Cardiac muscle cell (in vitro differentiated cells and primary cell): ENCODE measurements at places on chromosomes 4 and X. TPM values are rescaled to one million over a fixed set of nuclear protein-coding genes. Genes with fewer than 3 reads are reported as not detected.

Gene DBET
- not detected in 2 replicates for total RNA-seq

Gene SPATA18
- total RNA-seq, result 13.6 and 17.2 TPM in 2 replicates

Gene GLUD2
- 0.14 and 0.18 TPM in 2 replicates for total RNA-seq

Gene SLIT2
- 48.9 and 59.8 TPM in 2 replicates for total RNA-seq

Gene SMARCAD1
- 17.2 and 20.6 TPM in 2 replicates for total RNA-seq

Gene WNK3
- total RNA-seq, result 4.9 and 5.6 TPM in 2 replicates

Gene ENPEP
- total RNA-seq, result 2.7 and 5.5 TPM in 2 replicates

GRCh38 chr4:189869236-189869635 lies 71.4 kb upstream of the FRG1 start:
- H3K4me3 ChIP-seq, result no peak overlapping the region
- DNase-seq, result no peak
- no peaks in the 10 kb centered on the region for H3K36me3 ChIP-seq
- no peak overlapping the region for H3K27ac ChIP-seq
- no peaks in the 10 kb centered on the region for H3K27me3 ChIP-seq

DNA sequence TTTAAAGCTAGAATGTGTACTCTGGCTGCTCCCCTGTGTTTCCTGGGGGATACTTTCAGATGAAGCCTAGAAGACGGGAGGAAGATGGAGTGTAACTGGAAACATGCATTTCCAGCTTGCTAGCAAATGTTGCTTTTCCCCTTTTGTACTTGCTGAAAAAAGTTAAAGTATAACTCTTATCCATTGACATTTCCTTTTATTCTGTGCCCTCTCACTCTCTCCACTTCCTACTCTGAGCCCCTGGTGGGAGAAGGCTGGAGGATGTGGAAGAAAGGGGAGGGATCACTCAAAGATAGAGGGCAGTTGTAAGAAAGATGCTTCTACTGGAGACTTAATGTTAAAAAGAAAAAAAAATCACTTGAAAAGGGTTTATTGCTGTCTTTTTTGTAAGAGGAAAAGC lies 396.5 kb downstream of the DTHD1 start:
- no peaks in the 10 kb centered on the region for H3K4me1 ChIP-seq
- DNase-seq, result no peak
- H3K27ac ChIP-seq, result no peak overlapping the region
- H3K27me3 ChIP-seq, result no peaks in the 10 kb centered on the region
- H3K36me3 ChIP-seq, result no peaks in the 10 kb centered on the region

DNA sequence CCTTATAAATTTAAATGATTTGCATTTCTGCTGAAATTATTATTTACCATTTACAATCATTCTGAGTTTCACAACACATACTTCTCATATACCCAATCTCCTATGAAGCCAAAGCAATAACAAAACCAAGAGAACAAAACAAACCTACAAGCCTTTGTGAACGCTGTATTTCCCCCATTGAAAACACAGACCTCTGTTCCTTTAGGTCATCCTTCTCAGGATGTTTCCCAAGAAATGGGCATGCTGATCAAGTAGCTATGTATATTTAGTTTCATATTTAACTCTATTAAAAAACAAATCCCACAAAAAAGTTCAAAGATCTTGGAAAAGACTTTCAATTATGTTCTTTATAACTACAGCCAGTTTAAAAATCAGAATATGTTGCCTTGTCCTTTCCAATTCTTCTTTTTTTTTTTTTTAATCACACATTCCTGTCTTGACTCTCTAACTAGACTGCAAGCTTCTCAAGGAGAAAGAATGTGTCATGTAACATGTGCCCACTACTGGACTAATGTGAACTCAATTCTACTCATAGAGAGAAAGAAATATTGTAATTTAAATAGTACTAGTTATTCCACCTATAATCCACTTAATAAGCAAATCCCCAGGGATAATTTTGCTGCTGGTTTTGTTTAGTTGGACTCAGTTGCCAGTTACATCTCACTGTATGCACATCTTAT lies 84.3 kb upstream of the PRSS48 start:
- no peak for DNase-seq
- no peak overlapping the region for H3K27ac ChIP-seq
- H3K4me3 ChIP-seq, result no peak overlapping the region
- H3K27me3 ChIP-seq, result no peaks in the 10 kb centered on the region

DNA sequence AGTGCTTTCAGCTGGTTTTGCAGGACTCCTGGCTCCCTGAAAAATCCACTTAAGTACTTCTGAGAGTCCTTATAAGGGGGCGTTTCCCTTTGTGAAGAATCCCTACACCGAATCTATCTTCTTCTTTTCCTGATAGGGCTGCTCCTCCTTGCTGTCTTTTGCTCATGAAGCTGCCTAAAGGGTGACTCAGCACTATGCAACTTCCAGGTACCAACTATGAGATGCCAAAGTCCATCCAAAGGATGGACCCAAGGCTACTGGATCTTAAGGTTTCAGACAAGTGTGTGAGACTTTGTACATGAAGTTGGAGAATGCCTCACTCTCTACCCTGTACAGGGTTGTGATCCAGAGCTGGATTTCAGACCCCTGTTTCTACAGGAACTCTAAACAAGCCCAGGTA lies 485.0 kb upstream of the FAT1 start:
- H3K4me3 ChIP-seq, result no peak overlapping the region
- no peak for DNase-seq
- H3K27ac ChIP-seq, result no peak overlapping the region
- no peaks in the 10 kb centered on the region for H3K27me3 ChIP-seq
- H3K36me3 ChIP-seq, result no peaks in the 10 kb centered on the region

DNA sequence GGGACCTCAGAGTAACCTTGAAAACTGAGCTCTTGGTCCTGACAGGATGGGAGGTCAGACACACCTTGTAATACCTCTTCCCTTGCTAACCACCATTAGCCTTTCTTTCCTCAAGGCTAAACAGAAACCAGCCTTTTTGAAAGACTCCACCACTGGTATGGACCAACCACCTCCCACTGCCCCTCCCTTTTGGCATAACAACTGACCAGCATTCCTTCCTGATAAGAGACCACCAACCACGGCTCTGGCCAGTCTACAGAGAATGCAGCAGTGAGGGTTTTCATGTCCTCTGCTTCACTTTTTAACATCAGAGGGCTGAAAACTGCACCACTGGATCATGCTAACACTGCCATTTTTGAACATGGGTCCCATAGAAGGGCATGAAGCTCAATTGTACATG lies 100.2 kb upstream of the MID1IP1 start:
- H3K27ac ChIP-seq, result no peak overlapping the region
- peak; percentile 28 for DNase-seq
- H3K4me1 ChIP-seq, result no peaks in the 10 kb centered on the region

DNA sequence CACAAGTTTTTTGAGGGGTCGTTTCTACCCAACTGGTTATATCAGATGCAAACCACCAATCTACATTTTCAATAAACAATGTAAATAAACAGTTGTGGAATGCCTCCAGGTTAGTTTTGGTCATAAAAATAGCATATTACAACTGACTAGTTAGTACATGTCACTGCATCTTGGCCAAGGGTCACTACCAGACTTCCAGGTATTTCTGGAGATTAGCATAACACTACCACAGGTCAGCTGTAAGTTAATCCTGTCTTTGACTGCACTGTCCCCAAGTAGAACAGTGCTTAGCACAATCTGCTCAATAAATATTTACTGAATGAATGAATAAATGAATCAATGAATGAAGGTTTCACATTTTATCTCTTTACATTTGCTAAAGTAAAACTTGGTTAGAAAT lies 64.4 kb downstream of the TBC1D19 start:
- H3K36me3 ChIP-seq, result no peaks in the 10 kb centered on the region
- no peak overlapping the region for H3K27ac ChIP-seq
- no peak overlapping the region for H3K4me3 ChIP-seq
- no peaks in the 10 kb centered on the region for H3K27me3 ChIP-seq
- no peaks in the 10 kb centered on the region for H3K4me1 ChIP-seq
- no peak for DNase-seq

DNA sequence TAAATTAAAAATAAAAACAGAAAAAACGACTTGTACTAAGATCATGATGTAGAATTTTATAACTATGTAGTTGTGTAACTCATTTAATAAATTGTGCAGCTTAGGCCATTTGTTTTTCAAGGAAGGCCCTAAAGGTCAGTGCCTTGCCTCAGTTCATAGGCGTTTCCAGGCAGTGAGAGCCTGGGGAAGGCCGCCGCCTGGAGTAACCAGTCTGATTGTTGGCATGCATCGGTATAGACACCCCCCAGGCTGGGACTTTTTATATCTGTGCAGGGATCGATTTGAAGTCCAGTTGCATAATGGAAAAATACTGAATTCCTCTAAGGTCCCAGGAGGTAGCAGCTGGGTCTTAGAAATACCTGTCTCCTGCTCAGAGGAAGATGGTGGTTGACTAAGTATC lies 77.2 kb downstream of the TMEM131L start:
- no peaks in the 10 kb centered on the region for H3K36me3 ChIP-seq
- H3K27ac ChIP-seq, result no peak overlapping the region
- no peak for DNase-seq
- no peaks in the 10 kb centered on the region for H3K27me3 ChIP-seq
- H3K4me3 ChIP-seq, result no peak overlapping the region

- H3K36me3 ChIP-seq, result no peaks in the 10 kb centered on the region
- H3K27me3 ChIP-seq, result no peaks in the 10 kb centered on the region
- H3K27ac ChIP-seq, result no peak overlapping the region
- H3K4me3 ChIP-seq, result no peak overlapping the region
- DNase-seq, result no peak
These were observed 9.6 kb downstream of the CTAG1A start for GRCh38 chrX:154594491-154594890.

- H3K27me3 ChIP-seq, result no peaks in the 10 kb centered on the region
- H3K27ac ChIP-seq, result no peak overlapping the region
- no peak overlapping the region for H3K4me3 ChIP-seq
- DNase-seq, result peak; percentile 92
These were observed 43.3 kb upstream of the PDGFC start for GRCh38 chr4:157014621-157015591.
